Left ventricle myocardium inferior (tissue), 1 donor: ENCODE measurements at places on chromosomes 6 and 20. TPM values are rescaled to one million over a fixed set of nuclear protein-coding genes. Genes with fewer than 3 reads are reported as not detected.

Gene XKR7
- not detected for total RNA-seq

Gene B3GALT4
- 7.5 TPM for total RNA-seq

Gene ZC2HC1B
- not detected for total RNA-seq

Gene RGS19
- total RNA-seq: 6.1 TPM

Gene CASS4
- 0.47 TPM for total RNA-seq

Gene NKAIN4
- total RNA-seq: not detected

Gene HLA-DPB1
- 34.1 TPM for total RNA-seq
